Stimulated activated CD4-positive, alpha-beta T cell treated with anti-CD3 and anti-CD28 coated beads, TNF-alpha, amount 100 ng/mL, for 1 hour (primary cell): ENCODE measurements at places on chromosomes 1 and 21.

GRCh38 chr1:174445817-174446216 lies 1.9 kb upstream of the GPR52 start:
- no peak for DNase-seq

DNA sequence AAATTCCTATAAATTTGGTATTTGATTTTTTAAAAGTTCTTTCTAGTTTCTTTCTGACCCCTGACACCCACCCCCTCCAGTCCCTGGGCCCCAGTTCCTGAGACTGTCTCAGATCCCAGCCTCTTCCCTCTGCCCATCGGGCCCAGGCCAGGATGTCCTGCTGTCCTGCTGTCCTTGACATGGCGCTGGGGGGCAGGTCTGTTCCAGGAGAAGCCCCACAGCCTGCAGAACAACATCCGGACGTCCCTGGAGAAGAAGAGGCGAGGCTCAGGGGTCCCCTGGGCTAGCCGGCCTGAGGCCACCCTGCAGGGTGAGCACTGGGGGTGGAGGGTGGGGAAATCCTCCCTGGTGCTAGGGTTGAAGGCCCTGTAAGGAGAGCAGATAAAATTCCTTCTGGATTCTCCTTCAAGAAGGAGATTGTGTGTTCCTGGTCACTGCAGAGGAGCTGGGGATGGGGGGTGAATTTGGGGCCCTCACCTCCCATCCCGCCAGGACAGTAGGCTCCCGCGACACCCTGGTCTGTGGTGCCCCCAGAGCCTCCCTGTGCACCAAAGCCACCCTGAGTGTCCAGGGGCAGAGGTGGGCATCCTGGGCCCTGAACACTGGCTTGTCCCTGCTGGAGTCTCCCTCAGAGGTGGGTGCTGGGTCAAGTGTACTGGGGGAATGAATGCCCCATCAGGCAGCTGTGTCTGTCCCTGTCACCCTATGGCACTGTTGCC lies 45.0 kb downstream of the DISP3 start:
- no peak for DNase-seq

DNA sequence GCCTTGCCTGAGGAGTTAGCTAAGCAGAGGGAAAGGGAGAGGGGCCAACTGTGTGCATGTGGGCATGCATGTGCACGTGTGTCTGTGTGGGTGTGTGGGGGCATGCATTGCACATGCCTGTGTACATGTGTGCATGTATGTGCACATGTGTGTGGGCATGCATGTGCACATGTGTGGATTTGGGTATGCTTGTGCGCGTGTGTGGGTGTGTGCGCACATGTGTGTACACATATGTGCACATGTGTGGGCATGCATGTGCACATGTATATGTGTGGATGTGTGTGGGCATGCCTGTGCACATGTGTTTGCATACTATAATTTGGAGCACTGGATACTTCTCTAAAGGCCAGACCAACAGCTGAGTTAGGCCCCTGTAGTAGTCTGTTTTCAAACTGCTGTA lies 350.0 kb downstream of the PRDM2 start:
- no peak for DNase-seq

- DNase-seq = no peak
These were observed 4.9 kb downstream of the TNFRSF25 start for GRCh38 chr1:6461051-6461530.

GRCh38 chr1:12284486-12284885 lies 54.7 kb downstream of the VPS13D start:
- no peak for DNase-seq

GRCh38 chr1:225877580-225877979 lies 4.6 kb downstream of the TMEM63A start:
- no peak for DNase-seq

- no peak for DNase-seq
These were observed 736.9 kb upstream of the ADAMTS5 start for GRCh38 chr21:27703791-27704190.

DNA sequence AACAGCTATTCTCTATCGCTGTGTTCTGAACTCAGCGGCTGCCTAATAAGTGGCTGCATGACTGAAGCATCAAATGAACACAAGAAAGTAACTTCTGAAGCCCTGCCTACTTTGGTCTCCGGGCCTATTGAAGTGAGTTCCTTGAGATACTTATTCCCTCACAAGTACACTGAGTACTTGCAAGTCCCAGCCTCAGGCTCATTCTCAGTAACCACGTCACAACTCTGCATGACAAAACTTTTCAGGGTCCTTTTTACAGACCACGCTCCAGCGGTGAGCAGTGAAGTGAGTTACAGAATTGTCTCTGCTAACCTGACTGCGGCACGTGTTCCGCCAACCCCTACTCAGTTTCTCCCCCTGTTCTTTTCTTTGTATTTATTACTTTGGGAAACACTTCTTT lies 1342.7 kb upstream of the ADGRL4 start:
- no peak for DNase-seq

- no peak for DNase-seq
These were observed 5.9 kb downstream of the RFX5 start for GRCh38 chr1:151340870-151341754.

GRCh38 chr1:32801096-32801715 lies 16.0 kb downstream of the YARS1 start:
- DNase-seq = no peak

DNA sequence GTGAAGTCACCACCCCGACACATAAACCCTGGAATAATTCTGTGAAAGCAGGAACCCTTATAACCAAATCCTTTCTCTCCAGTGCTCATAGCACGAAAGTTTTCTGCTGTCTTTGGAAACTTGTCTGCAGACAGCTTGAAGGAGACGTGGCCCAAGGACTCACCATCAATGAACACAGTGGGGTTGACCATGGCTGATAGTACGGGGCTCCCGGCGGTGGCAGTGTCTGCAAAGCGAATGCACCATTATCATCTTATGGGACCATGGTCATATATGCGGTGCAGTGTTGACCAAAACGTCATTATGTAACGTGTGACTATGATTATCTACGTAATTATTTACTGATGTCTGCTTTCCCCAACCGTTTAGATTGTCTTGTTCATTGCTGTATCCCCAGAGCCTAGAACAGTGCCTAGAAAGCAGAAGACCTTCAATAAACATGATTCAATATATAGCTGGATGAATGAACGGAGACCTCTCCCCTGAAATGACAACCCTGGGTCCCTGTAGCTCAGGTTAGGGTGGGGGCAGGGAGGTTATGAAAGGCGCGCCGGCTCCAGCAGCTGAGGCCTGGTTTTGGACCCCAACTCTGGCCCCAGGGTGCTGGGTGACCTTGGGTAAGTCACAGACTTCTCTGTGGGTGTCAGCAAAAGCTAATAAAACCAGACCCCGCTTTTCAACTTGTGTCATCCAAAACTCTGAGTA lies 128.4 kb upstream of the ZBTB40 start:
- DNase-seq = no peak

GRCh38 chr1:27335506-27336422 lies 6.1 kb upstream of the SYTL1 start:
- no peak for DNase-seq

- no peak for DNase-seq
These were observed 170.4 kb upstream of the SYT6 start for GRCh38 chr1:114323959-114324661.

DNA sequence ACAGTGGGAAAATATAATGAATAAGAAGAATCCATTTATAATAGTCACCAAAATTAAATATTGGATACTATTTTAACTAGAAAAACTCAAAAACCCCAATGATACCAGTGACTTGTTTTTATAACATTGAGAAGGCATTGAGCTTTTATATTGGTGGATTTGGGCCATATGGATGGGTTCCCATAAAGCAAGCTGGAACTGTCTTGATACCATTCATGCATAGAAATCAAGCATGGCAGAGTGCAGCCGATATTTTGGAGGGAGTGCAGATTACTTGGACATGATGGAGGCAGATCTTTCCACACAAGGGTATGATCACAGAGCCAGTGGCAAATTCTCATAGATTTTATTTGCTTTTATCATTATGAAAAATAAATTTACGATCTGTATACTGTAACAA lies 3.8 kb upstream of the RWDD3 start:
- DNase-seq = no peak

GRCh38 chr21:45542667-45543370 lies 579 bp upstream of the SLC19A1 start:
- DNase-seq = no peak

DNA sequence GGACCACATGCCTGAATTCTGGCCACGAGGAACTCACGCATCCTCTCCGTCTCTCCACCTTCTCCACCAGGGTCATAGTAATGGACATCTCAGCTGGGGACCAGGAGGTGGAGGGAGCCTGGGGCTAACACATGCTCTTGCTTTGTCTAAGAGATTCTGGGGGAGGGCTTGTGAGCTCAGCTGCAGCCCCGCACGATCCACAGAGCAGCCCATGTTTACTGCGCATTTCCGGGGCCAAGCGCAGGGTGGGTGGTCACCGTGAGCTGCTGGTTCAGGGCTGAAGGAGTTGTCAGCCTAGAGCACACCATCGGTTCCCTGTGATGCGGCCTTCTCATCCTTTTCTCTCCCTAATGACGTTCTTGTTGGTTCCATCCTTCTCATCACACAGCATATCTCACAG lies 7.5 kb upstream of the TFF2 start:
- DNase-seq = no peak

DNA sequence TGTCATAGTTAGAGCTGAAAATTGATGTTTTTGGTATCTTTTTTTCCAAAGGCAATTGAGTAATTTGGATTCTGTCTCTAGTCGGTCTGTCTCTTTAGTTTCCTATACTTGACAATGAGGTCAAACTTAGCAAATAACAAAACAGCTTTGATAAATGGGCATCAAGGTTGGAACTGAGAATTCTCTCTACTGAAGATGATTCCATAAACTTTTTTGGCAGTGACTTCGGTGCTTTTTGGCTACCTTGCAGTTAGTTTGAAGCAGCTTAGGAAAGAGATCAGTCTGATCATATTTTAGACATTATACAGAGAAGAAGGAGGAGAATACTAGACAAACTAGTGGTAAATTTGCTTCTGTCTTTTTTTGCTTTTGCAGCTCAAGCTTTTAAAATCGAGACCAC lies 559 bp downstream of the VCAM1 start:
- no peak for DNase-seq

DNA sequence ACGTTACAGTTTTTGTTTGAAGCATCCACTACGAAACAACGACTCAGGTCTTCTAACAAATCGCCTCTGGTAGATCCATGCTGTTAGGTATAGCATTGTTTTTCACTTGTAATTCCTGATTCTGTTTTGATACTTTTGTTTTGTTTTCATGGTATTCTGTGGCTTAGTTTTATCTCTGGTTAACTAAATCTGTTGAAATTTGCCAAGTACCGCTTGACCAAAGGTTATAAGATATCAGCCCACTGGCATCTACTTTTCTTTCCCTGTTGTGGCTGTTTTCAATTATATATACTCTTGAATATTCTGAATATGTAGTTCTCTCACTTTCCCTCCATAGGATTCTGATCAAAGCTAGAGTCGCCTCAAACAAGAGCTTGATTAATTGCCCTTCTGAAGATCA lies 274.8 kb upstream of the C1orf105 start:
- no peak for DNase-seq

DNA sequence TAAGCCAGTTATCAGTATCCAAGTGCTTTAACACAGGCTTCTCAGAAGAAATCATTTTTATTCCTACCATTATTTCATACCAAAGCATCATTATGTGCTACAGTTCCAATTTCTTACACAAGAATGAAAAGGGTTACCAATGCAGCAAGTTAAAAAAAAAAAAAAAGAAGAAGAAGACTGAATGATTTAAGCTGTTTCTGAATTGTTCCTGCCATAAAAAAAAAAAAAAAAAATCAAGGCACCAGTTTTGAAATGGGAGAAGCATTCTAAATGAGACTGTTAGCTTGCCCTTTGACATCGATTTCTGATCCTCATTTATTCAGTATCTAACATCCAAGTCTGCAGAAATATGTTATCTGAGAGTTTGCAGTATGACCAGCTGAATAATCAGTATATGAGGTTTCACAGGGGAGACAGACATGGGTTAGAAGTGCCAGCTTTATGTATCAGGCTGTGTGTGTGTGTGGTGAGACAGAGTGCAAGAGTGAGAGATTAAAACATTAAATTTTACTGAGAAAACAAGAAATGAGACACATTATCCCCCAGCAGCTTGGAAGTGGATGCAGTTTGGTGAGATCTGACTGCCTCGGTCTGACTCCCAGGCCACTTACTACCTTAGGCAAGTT lies 105.8 kb downstream of the COLGALT2 start:
- DNase-seq = no peak

- DNase-seq = peak; percentile 55
These were observed 1.1 kb upstream of the PPM1J start for GRCh38 chr1:112716133-112716720.

GRCh38 chr1:161986328-161986727 lies 37.3 kb downstream of the OLFML2B start:
- no peak for DNase-seq

- no peak for DNase-seq
These were observed 2.5 kb upstream of the OLFML3 start for GRCh38 chr1:113976609-113977278.

GRCh38 chr1:13520985-13521384 lies 7.2 kb upstream of the LRRC38 start:
- no peak for DNase-seq

DNA sequence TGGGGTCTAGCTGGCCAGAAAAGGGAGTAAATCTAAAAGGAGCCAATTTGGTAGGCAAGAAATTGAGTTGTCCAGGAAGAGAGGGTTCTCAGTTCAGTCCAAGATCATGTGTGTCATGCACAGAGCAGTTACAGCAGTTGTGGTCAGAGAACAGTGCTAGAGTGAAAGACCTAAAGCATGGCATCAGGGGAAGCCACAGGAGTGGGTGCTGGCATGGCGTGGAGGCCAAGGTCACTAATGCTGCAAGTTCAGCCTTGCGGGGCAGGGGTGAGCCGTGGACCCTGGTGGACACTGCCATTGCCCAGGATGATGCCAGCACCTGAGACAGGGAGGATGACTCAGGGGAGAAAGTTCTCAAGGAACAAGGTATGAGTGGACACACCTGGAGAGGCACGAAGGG lies 16.6 kb upstream of the TMEM125 start:
- DNase-seq = no peak

GRCh38 chr1:42861014-42861399 lies 14.6 kb downstream of the ZNF691 start:
- DNase-seq = no peak

DNA sequence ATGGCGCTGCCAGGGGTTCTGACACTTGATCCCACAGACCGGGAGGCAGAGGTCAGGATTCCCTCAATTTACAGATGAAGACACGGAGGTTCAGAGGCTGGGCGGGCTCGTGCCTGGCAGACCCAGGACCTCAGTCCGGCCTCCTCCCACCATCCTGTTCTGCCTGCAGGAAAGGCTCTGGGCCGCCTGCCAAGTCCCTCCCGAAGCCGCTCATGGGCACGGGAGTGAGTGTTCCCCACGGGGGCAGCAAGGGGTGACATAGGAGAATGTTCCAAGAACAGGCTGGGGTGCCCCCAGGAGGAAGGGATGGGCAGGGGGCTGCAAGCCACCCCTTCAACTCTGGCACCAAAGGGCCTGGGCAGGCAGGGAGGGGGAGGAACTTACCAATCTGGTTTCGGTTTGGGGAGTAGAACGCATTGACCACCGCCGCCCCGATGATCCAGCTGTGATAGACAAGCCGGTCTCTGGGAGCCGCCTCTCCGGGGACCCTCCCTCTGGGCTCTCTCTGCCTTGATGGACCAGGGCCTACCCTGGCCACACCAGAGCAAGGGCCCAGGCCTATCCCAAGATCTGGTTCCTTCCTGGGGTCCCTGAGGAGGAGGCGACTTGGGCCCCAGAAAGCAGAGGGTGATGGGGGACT lies 7.5 kb downstream of the PRXL2B start:
- no peak for DNase-seq
